Cortex of kidney (tissue), 1 donor: ENCODE measurements at places on chromosomes 6 and 20.

GRCh38 chr6:82205930-82206392, 41.6 kb downstream of the IBTK start:
- DNase-seq = no peak

GRCh38 chr20:51366155-51366886, 176.2 kb downstream of the NFATC2 start:
- DNase-seq = no peak

- DNase-seq = no peak
Observed at GRCh38 chr6:33696548-33697518, 14.7 kb downstream of the UQCC2 start.

GRCh38 chr20:53847837-53848170, 222.6 kb downstream of the BCAS1 start:
- DNase-seq = no peak

GRCh38 chr20:6091661-6092060, 31.2 kb downstream of the FERMT1 start:
- DNase-seq = no peak

GRCh38 chr6:31805939-31806469, 762 bp downstream of the LSM2 start:
- DNase-seq = no peak

DNA sequence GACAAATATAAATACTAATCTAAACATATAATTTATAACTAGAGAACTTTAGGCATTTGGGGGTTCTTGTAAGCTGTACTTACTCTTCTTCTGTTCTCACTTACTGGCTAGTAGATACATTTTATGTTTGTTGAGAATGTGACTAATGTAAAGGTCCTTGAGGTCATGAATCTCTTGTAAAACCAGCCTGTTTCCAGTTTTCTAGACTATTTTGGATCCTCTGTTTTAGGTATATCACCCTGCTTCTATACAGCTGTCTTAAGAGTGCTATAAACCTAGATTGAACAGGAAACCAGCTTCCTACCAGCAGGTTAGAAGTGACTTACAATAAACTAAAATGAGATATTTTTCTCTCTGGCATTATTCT, 134.2 kb downstream of the PLCB4 start:
- no peak for DNase-seq

- DNase-seq = no peak
Observed at GRCh38 chr6:2800552-2801316, 35.5 kb downstream of the WRNIP1 start.

- DNase-seq = no peak
Observed at GRCh38 chr6:68192988-68193387, 442.1 kb upstream of the ADGRB3 start.

DNA sequence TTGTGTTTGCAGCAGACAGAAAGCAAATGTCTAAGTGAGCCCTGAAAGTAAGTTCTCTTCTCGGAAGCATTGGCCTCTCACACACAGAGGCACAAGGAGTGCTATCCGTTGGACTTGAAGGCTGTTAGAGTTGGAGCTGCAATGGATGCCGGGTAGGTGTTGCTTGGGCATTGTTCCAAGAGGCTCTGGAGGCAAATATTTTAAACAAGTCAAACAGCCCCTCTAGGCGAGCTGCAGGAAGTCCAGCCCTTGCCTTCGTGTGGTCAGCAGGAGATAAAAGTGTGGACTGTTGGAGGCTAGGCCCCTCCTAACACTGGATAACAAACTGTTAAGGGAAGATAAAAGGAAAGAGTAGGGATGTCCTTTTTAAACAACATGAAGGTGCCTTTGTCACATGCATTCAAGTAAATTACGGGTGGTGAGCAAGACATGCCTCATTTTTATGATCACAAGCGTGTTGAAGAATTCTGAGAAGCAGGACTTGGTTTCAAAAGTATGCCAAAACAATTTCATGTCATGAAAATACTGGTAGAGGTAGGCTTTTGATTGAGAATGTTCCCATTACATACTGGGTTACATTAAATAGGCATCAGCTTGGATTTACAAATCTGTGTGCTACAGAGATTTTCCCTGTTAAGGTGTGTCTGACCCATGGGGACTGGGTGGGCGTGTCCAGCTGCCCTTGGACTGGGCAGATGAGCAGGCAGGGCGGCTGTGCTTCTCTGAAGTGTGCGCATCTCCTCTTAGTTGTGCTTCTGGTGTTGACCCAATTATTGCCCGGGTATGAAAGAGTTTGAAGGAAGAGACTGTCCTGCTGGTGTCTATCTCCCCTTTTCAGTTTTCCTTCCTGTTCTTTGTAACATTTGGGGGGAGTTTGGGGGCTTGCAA, 57.5 kb downstream of the RREB1 start:
- DNase-seq = no peak

GRCh38 chr6:97668716-97669115, 385.7 kb upstream of the MMS22L start:
- DNase-seq = no peak

GRCh38 chr6:52524918-52525317, 51.9 kb downstream of the TRAM2 start:
- DNase-seq = no peak

- no peak for DNase-seq
Observed at GRCh38 chr6:51495610-51496396, 591.6 kb downstream of the PKHD1 start.
